Fibroblast of villous mesenchyme (primary cell): ENCODE measurements at places on chromosomes 4 and X. TPM values are rescaled to one million over a fixed set of nuclear protein-coding genes. Genes with fewer than 3 reads are reported as not detected.

GRCh38 chr4:97103252-97103651, 1040.0 kb downstream of the STPG2 start:
- DNase-seq, result no peak

- no peak for DNase-seq
Measured at GRCh38 chr4:165667969-165668368, 205.1 kb upstream of the TLL1 start.

- no peak for DNase-seq
Measured at GRCh38 chrX:129655547-129656249, 942 bp upstream of the APLN start.

GRCh38 chr4:21211846-21212245, 511.6 kb downstream of the PACRGL start:
- no peak for DNase-seq

DNA sequence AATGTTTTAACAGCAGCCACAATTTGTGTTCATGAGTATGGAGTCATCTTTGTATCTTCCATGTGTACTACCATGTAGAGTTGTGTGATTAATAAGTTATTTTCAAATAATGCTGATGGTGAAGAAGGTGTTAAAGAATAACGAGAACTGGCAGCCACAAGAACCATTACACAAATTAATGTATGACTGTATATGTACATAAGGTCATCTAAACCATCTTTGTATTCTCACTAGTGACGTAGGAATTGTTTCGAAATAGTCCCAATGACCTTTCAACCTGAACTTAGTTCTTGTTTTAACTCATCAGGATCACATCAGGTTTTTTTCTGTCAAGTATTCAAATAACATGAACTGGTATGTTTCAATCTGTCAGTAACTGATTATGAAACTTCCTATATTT, 48.3 kb upstream of the NOCT start:
- peak; percentile 87 for DNase-seq

Gene NWD2
- not detected in 2 replicates for total RNA-seq

Gene PABPC1L2A
- not detected in 2 replicates for total RNA-seq

GRCh38 chr4:36757580-36758311, 476.3 kb downstream of the DTHD1 start:
- no peak for DNase-seq

- no peak for DNase-seq
Measured at GRCh38 chr4:137700751-137701150, 168.5 kb upstream of the PCDH18 start.

Gene PAGE2
- total RNA-seq, result not detected in 2 replicates

Gene SHOX
- total RNA-seq, result not detected in 2 replicates

Gene KIF4A
- total RNA-seq, result 8.1 and 10.8 TPM in 2 replicates

Gene RIPPLY1
- total RNA-seq, result not detected in 2 replicates

- no peak for DNase-seq
Measured at GRCh38 chr4:92344216-92344615, 40.5 kb downstream of the GRID2 start.

DNA sequence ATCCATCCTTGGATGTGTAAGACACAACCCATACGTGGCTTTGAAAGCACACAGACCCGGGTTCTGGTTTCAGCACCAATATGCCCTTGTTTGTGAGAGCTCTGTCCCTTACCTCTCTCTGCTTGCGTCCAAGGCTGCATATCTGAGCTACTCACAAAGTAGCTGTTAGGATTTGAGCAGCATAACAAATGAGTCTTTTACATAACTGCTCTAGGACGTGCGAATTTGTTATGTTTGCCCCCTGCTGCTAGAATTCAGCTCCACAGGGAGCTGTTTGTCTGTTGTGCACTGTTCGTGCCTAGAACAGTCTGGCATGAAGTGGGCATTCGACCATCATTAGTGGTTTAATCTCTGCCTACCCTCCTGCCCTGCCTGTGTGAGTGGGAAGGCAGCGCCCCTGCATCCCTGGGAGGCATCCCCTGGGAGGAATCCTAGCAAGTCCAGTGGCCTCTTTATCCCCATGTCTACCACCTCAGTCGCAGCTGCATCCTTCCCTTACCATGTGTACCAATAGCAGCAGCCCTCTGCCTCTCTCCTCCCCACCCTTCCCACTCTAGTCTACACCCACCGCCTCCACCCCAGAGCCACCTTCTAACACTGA, 42.1 kb downstream of the SLC2A9 start:
- DNase-seq, result no peak

Gene GPRASP2
- 13.5 and 15.5 TPM in 2 replicates for total RNA-seq

Gene NEUROG2
- not detected in 2 replicates for total RNA-seq

Gene CT47B1
- not detected in 2 replicates for total RNA-seq

GRCh38 chrX:53291596-53291995, 10.2 kb upstream of the IQSEC2 start:
- no peak for DNase-seq

Gene H2BW2
- total RNA-seq, result not detected in 2 replicates

Gene HTN3
- total RNA-seq, result not detected in 2 replicates

Gene GAGE12J
- not detected in 2 replicates for total RNA-seq

DNA sequence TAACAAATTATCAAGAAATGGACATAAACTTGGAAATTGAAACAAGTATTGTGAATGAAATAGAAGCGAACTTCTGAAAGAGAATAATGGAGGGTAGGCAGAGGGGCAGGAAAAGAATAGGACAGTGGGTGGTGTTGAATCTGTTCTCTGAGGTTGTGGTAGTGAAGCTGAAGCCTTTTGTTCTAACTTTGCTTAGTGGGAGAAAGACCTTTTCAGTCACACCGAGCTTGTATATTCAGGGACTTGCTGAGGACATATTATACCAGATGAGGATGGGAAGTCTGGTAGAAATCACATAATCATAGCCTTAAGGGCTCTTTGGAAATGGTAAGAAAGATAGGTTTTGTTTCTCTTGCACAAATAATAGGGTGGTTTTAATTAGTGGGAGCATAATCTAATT, 115.4 kb upstream of the NDST4 start:
- DNase-seq, result no peak

Gene DKK2
- total RNA-seq, result under 0.01 and 0.43 TPM in 2 replicates

- DNase-seq, result peak; percentile 30
Measured at GRCh38 chr4:151484396-151485102, 75.6 kb downstream of the FHIP1A start.

Gene TMPRSS11A
- not detected in 2 replicates for total RNA-seq

Gene CNOT6L
- total RNA-seq, result 13.5 and 14.2 TPM in 2 replicates

GRCh38 chr4:111960241-111960667, 185.0 kb upstream of the FAM241A start:
- DNase-seq, result peak; percentile 11

Gene SOX3
- not detected in 2 replicates for total RNA-seq

Gene CC2D2A
- 23.7 and 26.7 TPM in 2 replicates for total RNA-seq

DNA sequence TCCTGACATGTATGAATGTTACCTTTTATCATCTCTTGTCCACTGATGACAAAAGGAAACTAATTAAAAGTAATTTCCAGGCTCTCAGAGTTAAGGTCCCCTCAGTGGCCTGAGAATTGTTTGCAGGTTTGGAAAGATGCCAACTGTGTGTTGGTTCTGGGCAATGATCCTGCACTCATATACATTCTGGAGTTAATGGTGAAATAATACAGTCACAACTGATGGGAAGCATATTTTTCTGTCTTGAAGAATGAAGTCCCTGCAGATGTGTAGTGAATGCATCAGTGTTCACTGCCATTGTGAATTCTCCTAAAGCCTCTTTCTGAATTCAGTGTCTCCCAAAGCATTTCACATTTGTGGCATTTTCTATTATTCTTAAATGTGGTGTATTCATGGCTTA, 238.1 kb upstream of the PPP1R2C start:
- no peak for DNase-seq

DNA sequence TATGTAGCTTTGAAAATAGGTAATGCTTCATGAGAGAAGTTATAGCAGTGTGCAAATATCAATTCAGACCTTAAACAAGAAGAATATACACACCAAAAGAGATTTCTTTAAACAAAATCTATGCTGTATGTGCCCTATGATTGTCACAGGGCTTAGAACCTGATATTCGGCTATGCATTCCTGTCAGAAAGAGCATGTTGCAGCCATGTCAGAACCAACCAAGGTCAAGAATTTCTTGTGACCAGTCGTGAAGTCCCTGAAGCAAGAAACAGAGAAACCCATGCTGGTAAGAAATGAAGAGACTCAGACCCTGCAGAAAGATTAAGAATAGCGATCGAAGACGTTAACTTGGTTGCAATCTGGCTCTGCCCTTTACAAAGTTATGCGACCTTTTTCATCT, 210.3 kb upstream of the SPIN4 start:
- DNase-seq, result no peak

DNA sequence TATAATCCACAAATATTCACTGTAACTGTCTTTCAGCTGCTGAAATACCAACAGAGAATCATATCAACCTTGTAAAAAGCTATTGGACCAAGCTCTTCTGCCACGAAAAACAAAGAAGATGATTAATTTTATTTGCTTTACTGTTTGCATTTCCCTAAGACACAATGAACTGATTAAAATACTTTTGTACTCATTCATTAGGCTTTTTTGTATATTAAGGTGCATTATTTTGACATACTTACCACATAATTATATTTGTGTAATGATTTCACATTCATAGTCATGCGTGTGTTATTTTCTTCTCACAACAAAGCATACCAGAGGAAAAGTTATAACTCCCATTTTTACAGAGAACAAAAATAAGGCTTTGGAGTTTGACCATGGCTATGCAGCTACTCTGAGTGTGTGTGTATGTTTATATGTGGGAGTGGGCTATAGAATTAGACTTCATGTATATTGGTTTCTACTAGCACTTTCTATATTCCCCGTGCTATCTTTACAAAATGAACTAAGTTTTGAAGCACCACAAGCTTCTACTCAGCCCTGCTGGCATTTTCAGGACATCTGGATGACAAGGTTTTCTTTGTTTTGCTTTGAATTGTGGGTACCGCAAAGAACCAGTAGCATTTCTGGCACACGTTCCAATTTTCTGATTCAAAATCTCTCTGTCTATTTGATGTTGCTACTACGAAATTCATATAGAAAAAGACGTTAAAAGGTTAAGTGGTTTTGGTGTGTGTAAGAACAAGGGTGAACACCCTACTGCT, 11.0 kb upstream of the FGF5 start:
- peak; percentile 27 for DNase-seq

Gene ARR3
- total RNA-seq, result not detected in 2 replicates

- DNase-seq, result no peak
Measured at GRCh38 chrX:39008549-39008948, 207.3 kb downstream of the MID1IP1 start.

- DNase-seq, result no peak
Measured at GRCh38 chr4:53942712-53943111, 121.7 kb downstream of the CHIC2 start.

- peak; percentile 65 for DNase-seq
Measured at GRCh38 chrX:2500091-2500802, 529 bp downstream of the DHRSX start.

Gene RADX
- 0.64 and 0.86 TPM in 2 replicates for total RNA-seq

GRCh38 chrX:154021131-154021611, 1.5 kb upstream of the IRAK1 start:
- DNase-seq, result peak; percentile 71

DNA sequence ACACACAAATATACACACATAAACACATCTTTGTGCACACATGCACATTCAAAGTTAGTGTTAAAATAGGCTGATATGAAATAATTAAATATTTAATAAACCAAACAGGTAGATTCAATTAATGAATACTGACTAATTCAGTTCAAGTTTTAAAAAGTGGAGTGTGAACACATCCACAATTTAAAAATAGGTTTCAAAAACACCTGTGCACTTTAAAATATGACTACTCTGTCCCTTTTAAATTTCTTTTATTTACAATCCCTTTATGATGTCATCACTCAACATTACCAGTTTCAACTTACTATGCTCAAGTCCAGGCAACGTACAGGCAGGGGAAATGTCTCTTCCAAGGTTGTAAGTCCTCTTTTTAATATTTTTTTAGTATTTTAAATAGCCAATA, at the start of gene CYLC1:
CYLC1 (plus strand) TSS at position 301 of the 400 bp plus-strand sequence; CDS start at position 338, 37 bp downstream.
- no peak for DNase-seq

- DNase-seq, result peak; percentile 90
Measured at GRCh38 chr4:16140879-16141249, 57.0 kb upstream of the PROM1 start.

- DNase-seq, result no peak
Measured at GRCh38 chr4:97911236-97911906, 231.9 kb downstream of the STPG2 start.

DNA sequence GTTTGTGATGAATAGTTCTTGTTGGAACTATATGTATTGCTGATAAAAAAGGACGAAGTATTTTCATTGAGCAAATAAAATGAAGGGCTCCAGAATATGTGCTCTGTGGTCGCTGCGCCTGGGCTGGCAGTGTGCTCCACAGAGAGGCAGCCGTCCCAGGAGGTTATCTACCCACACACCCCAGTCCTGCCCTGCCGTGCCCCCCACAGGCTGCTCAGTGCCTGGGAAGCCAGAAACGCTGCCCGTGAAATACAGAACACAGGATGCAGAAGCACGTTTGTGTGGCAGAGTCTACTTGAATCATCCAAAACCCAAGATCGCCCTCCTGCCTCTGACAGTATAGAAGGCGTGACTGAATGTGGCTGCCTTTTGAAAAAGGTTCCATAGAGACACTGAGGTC, 1.4 kb downstream of the CLDN22 start:
- no peak for DNase-seq

GRCh38 chrX:25878806-25879205, 259.3 kb upstream of the MAGEB18 start:
- DNase-seq, result no peak

Gene IL21
- not detected in 2 replicates for total RNA-seq

Gene GLRB
- total RNA-seq, result 6.8 and 16.4 TPM in 2 replicates

Gene TCEAL3
- 10.6 and 19.4 TPM in 2 replicates for total RNA-seq

GRCh38 chr4:80841587-80842281, 188.8 kb upstream of the BMP3 start:
- DNase-seq, result no peak
